Stimulated activated CD4-positive, alpha-beta T cell treated with anti-CD3 and anti-CD28 coated beads, TNF-alpha, amount 100 ng/mL, for 4 hours (primary cell): ENCODE measurements at places on chromosomes 6 and 20.

GRCh38 chr20:49945701-49946477 is 9.7 kb downstream of the RNF114 start:
- DNase-seq, result no peak

DNA sequence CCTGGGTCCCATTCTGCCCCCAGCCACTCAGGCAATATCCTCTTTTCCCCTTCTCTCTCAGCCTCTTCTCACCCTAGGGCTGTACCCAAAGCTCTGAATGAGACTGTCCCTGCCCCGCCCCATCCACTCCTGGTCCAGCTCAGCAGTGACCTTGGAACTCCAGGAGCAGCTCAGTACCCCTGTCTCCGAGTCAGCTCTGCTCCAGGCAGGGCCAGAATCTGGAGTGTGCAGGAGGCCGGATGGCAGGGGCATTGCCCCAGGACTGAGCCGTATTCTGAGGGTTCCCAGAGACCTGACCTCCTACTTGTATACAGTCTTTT is 2.0 kb upstream of the RAET1G start:
- no peak for DNase-seq

GRCh38 chr6:110856296-110856695 is 18.3 kb upstream of the AMD1 start:
- no peak for DNase-seq

GRCh38 chr6:40509086-40509485 is 78.1 kb downstream of the LRFN2 start:
- DNase-seq, result no peak

DNA sequence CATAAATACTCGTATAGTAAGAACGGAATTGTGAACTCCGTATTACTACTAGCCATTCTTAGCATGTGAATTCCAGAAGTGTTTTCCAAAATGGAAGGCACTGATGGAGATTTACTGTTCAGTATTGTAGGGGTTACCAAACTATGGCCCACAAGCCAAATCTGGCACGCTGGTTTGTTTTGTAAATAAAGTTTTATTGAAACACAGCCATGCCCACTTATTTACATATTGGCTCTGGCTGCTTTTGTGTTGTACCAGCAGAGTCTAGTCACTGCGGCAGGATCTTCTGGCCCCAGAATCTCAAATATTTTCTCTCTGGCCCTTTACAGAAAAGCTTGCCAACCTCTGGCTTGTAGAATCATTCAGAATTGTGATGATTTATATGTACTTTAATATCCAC is 44.3 kb upstream of the PRELID3B start:
- no peak for DNase-seq

DNA sequence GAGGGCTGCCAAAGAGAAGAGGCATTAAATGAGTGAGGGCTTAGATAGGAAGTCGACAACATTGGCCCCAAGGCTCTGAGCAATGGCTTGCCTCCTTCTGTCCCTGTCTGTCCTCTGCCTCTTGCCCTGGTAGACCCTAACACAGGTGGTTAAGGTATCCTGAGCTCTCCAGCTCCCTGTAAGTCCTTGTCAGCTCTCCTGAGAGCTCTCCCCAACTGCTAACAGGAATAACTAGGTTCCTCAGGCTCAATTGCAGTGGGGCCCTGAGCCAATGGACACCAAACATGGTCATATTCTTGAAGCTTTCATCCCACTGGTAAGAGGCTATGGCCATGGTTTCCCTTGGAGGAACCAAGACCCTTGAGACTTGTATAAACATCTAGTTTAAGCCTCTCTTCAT is 5.0 kb upstream of the CPNE1 start:
- DNase-seq, result no peak

- no peak for DNase-seq
Measured at GRCh38 chr6:126145351-126145750, 159.0 kb downstream of the TRMT11 start.

DNA sequence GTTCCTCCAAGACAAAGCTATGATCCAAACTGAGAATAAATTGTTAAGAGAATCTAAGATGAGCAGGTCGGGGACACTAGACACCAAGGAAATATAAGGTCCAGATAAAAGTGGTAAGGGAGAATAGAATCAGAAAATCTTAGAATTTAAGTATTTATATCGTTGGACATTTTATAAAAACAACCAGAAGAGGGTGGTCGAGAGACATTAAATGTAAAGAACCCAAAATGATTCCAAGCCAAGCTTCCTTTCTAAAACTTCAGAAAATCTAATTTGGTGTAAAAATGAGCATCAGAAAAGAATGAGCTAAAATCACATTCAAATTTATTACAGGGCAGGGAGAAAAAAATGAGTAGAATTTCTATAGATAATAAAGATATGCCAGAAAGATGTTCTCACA is 97.8 kb upstream of the OGFRL1 start:
- no peak for DNase-seq

DNA sequence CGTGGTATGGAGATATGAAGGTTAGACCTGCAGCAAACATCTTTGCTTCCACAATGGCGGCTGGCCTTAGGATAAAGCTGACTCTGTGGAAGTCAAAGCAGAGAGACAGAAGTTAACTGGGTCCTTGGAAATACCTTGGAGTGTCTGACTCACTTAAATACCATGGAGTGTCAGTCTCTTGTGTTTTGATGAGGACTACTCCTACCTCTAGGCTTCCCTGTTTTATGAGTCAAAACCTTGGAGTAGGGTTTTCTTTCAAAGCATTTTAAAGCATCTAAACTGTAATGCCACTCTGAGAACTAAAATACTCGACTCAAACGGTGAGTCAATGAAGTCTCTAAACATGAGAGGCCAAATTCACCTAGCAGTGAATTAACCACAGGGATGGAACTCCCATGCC is 329.1 kb downstream of the SAMD5 start:
- DNase-seq, result no peak

GRCh38 chr6:40125680-40126394 is 191.6 kb upstream of the MOCS1 start:
- no peak for DNase-seq

GRCh38 chr20:25046181-25046641 is 11.7 kb downstream of the ACSS1 start:
- DNase-seq, result no peak

GRCh38 chr6:15343490-15344191 is 97.8 kb downstream of the JARID2 start:
- DNase-seq, result no peak

DNA sequence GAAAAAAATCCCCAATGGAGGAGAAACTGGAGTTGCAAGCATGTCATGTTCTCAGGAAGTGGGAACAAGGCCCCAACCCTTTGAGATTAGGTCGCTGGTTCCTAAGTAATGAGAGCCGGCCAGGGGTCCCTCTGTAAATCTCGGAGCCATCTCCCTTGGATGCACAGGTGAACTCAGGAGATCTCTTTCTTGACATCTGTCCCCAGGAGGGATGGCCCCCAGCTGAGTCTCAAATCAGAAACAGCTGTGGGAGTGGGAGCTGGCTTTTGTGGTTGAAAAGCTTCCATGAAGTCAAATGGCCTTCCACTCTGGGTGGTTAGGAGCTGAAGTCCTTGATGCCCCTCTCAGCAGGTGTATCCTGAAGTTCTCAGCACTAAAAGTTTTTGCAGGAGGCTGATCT is 257.1 kb downstream of the BMP7 start:
- no peak for DNase-seq

- no peak for DNase-seq
Measured at GRCh38 chr20:4730780-4731179, 9.1 kb downstream of the PRND start.

DNA sequence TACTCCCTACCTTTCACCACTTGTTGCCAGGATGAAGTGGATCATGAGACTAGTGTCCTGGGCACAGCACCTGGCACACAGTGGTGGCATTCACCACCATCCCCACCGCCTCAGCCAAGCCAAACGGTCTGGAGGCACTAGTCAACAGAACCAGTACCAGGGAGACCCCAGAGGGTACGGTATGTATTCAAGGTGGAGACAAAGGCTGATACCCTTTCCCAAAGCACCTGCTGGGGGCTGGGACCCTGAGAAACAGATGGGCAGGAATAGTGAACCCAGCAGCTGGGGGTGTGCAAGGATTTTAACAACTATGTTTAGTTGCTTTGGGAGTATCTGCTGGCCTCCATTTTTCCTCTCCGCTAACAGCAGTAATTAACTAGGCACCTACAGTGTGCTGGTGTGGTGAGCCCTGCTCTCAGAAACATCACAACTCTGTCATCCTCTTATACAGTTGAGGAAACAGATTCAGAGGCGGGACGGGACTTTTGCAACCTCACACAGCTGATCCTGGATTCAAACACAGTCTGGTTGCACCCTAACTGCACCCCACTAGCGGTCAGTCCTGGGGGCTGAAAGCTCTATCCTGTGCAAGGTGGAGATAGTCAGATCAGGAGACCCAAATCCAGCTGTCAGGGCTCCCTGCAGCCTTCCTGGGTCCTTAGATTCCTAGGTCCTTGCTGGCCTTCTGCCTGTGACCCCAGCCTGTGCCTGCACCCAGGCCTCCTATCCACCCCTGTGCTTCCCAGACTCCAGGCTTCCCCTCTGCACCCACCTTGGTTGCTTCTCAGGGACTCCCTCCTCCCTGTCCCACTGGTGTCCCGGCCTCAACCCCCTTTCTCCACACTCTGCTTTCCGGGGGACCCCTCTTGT is 1.2 kb downstream of the SNTA1 start:
- DNase-seq, result no peak

DNA sequence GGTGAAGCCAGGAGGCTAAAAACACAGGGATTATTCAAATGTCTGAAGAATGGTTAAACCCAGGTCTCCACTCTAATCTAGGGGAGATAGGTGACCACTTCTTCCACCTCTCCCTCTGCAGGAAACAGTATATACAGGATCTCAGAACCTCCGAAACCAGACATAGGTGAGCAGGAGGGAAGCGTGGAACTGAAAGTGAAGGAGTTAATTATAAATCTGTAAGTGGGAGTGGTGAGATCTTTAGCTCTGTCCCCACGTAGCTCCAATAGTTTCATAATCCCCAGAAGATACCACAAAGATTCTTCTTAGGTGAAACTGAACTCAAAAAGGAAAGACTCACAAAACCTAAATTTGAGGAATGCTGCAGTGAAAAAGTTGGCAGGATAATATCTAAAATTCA is 76.8 kb downstream of the THEMIS start:
- no peak for DNase-seq

GRCh38 chr6:157087974-157088373 is 235.3 kb downstream of the TMEM242 start:
- DNase-seq, result no peak

- no peak for DNase-seq
Measured at GRCh38 chr6:47247227-47247797, 62.4 kb downstream of the TNFRSF21 start.

GRCh38 chr6:18155864-18156421 is 721 bp downstream of the KDM1B start:
- peak; percentile 24 for DNase-seq

DNA sequence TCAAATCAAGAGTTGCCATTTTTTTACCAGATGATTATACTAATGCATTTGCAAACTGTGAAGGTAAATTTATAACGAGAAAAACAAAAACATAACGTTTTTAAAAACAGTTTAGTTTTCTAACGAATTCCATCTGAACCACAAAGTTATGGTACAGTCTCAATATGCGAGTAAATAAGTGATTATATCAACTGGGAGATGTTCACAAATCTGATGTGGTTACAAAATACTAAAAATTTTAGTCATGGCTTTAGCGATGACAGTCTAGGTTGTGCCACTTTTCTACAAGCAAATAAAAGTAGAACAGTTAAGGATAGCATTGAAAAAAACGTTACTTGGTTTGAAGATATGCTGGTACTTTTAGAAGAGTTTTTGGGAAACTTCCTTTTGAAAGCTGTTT is 186.8 kb downstream of the FUT9 start:
- DNase-seq, result no peak

DNA sequence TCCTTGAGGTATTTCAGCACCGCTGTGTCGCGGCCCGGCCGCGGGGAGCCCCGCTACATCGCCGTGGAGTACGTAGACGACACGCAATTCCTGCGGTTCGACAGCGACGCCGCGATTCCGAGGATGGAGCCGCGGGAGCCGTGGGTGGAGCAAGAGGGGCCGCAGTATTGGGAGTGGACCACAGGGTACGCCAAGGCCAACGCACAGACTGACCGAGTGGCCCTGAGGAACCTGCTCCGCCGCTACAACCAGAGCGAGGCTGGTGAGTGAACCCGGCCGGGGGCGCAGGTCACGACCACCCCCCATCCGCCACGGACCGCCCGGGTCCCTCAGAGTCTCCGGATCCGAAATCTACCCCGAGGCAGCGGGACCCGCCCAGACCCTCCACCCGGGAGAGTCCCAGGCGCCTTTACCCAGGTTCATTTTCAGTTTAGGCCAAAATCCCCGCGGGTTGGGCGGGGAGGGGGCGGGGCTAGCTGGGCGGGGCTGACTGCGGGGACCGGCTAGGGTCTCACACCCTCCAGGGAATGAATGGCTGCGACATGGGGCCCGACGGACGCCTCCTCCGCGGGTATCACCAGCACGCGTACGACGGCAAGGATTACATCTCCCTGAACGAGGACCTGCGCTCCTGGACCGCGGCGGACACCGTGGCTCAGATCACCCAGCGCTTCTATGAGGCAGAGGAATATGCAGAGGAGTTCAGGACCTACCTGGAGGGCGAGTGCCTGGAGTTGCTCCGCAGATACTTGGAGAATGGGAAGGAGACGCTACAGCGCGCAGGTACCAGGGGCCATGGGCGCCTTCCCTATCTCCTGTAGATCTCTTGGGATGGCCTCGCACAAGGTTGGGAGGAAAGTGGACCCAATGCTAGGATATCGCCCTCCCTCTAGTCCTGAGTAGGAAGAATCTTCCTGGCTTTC is 693 bp downstream of the HLA-F start:
- peak; percentile 72 for DNase-seq

GRCh38 chr20:23226612-23227265 is 123.9 kb upstream of the NXT1 start:
- no peak for DNase-seq

DNA sequence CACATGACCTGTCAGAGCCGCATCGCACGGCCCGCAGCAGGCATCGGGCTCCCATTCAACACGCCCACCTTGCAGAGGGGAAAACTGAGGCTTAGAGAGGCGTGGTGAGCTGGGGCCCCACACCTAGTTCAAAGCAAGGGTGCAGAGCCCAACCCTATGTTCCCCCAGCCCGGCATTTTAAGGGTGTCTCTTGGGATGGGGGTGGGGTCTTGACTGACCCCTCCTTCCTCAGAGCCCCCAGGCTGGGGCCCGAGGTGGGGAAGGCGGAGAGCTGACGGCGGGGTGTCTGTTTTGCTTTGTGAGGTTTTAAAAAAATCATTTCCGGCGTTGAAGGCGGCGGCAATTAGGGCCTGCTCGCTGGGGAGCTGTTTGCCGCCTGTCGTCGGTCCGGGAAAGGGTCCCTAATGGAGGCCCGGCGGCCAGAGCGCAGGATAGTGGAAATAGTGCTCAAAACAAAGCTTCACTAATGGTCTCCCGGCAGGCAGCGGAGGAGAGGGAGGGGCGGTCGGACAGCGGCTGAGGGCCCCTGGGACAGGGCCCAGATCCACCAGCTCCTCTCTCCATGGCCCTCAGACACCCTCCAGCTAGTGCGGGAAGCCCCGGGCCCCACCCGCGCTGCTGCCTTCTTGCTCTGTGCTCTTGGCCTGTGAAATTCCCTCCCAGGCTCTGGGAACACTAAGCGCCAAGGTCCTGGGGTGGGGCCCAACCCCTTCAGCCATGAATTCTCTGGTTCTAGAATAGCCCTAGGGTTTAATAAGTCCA is 11.9 kb downstream of the VSTM2L start:
- DNase-seq, result no peak
